ENCODE measurements at places on chromosomes 3 and 15. TPM values are rescaled to one million over a fixed set of nuclear protein-coding genes. Genes with fewer than 3 reads are reported as not detected.

Gene ZBTB11
- polyA plus RNA-seq: 41.0 TPM

Gene THAP10
- polyA plus RNA-seq: 0.07 TPM

Gene RPUSD3
- polyA plus RNA-seq: 57.0 TPM

Gene SLC2A2
- polyA plus RNA-seq: not detected

Gene HCLS1
- polyA plus RNA-seq: 161 TPM

Gene GP9
- polyA plus RNA-seq: not detected

Gene KIF23
- polyA plus RNA-seq: 0.81 TPM

Gene RBP2
- polyA plus RNA-seq: not detected

GRCh38 chr3:149908424-149908957, 62.2 kb downstream of the PFN2 start:
- DNase-seq: no peak

GRCh38 chr3:196599734-196600128, 31.3 kb downstream of the FBXO45 start:
- DNase-seq: no peak

GRCh38 chr3:58237941-58238681, 519 bp downstream of the ABHD6 start:
- peak; percentile 66 for DNase-seq

- no peak for DNase-seq
Measured at GRCh38 chr3:159945930-159946329, 42.7 kb upstream of the IL12A start.

DNA sequence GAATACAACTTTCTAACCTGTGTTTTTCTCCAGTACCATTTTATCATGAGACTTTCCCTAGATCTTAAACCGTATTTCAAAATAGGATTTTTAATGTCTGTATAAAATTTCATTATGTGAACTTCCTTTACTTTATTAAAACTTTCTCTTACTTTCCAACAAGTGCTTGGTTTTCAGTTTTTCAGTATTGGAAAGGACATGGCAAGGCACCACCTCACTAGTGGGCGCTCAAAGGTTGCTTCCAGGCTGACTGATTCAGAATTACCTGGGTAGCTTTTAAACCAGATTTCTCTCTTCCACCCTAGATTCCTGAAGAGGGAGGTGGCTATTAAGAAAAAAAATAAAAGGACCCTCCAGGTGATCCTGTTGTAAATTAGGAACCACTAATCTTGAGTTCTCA, 236.6 kb downstream of the SOX2 start:
- DNase-seq: no peak

- DNase-seq: no peak
Measured at GRCh38 chr3:13299531-13300155, 120.5 kb downstream of the NUP210 start.

DNA sequence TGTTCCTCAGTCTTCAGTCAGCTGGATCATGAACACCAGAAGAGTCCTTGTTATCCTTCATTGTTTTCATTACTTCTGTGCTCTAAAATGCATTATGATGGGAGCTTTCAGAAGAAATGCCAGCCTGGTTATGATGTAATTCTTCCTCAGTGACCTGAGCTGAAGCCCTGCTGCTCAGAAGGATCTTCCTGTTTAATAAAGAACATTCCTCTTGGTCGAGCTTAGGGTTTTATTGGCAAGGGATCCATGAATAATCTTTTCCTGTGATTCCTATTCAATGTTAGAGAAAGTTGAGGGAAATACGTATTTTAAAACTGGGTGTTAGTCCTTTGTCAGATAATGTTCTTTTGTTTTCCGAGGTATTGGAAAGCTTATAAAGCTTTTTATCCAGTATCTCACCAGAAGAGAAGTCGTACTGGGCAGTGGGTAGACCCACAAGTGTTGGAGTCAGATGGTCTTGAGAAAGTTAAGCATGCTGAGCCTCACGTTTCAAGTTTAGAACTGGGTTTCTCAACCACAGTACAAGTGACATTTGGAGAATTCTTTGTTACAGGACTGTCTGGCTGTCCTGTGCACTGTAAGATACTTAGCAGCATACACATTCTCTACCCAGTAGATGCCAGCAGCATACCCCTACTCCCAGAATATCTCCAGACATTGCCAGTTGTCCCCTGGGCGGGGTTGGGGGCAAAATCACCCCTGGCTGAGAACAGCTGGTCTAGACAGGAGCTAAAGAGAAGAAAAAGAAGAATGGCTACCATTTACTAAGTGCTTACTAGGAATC, 212.3 kb upstream of the BHLHE40 start:
- no peak for DNase-seq

DNA sequence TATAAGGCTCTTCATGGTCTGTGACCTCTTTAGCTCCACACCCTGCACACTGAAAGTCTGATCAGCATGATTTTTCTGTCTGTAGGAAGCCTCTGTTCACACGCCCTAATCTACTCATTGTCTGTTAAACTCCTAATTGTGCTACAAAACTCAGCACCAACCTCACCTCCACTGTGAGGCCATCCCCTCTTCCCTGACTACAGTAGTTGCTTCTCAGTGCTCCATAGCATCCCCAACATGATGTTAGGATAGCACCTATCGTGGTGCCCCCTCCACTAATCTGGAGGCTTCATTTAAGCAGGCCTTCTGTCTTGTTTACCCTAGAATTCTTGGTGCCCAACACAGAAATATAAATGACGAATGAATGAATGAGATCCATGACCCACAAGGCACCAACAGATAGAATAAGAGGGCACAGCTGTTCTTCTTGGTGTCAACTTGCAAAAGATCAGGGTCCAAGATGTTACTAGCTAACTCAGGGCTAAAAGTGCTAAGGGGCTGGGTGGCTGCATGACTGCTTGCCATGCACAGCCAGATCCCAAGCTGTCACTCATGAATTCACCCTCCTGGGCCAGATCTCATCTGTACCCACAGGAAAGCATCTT, 55.2 kb upstream of the HEG1 start:
- DNase-seq: no peak

DNA sequence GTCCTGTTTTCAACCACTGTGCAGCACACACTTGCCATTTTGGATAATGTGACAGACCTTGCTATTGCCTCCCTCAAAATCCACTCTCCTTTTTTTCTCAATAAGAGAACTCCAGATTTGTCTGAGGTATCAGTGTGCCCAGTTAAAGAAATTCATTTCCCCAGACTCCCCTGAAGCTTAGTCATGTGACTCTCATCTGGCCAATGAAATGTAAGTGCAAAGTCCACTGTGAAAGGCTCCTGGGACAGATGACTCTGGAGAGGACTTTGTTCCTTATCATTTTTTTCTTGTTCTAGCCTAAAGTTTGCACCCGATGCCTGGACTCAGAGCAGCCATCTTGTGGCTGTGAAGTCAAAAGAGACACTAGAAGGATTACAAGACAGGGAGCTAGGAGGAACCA, 268.6 kb upstream of the LRTM1 start:
- no peak for DNase-seq

- DNase-seq: no peak
Measured at GRCh38 chr3:46460051-46460450, 4.7 kb downstream of the LTF start.

DNA sequence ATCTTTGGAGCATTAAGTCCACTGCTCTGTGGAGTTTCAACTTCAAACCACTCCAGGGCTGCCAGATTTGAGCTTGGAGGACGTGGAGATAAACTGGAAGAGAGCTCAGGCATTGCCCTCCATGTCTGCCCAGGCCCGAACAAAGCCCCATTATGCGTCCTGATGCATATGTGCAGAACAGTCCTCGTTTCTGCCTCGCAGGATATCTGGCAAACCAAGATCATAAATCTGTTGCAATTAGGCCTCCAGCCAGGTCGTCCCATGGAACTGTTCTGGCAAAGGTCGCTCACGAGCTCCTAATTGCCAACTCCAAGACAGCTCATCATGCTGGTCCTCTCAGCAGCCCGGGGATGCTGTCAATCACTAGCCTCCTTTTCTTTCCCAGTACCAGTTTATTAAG, 91.2 kb downstream of the SEMA5B start:
- no peak for DNase-seq

DNA sequence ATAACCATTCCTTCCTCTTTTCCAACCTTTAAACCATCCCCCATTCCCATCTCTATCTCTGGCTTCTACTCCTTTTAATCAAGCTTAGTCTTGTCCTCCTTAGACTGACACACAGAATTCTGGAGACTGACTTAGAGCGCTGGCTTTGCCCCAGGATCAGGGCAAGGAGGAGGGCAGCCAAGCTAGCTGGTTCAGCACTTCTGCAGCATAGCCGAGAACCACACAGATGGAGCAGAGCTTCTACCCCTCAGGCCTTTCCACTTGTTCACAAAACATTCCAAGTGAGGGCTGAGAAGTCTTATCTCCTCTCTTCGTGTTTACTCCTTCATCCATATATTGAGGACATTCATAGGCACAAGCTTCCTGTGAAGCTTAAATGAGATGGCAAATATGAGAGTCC, 246.5 kb upstream of the PEX5L start:
- DNase-seq: no peak

- no peak for DNase-seq
Measured at GRCh38 chr3:86793786-86794185, 197.2 kb downstream of the VGLL3 start.

DNA sequence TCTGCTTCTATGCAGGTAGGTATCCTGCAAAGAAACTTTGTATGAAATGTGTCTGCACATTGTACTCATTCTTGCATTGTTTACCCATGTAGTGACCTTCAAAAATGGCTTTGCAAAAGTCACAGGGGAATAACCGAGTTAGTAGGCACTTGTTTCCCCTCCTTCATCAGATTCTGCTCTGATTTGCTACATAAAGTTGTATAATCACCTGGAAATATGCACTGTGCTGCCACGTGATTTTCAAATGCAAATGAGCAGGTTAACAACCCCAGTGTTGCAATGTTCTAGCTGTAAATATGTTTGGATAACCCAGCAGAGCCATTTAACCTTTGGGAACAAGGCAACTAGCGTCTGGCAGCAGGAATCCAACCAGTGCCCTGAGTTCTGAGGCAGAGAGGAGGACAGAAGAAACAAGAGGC, at the start of gene KNG1:
TSS of gene KNG1 (plus strand) at position 321 of the 419 bp plus-strand sequence. CDS start 184 bp downstream, outside the sequence.
- DNase-seq: no peak

- no peak for DNase-seq
Measured at GRCh38 chr15:68400066-68400456, 31.9 kb downstream of the ITGA11 start.

Data from B cell (primary cell).